Neural crest cell (in vitro differentiated cells): ENCODE measurements at places on chromosomes 2 and 18. TPM values are rescaled to one million over a fixed set of nuclear protein-coding genes. Genes with fewer than 3 reads are reported as not detected.
A peak's percentile ranks its signal among the peaks of the same experiment; 100 is the strongest.

- H3K27me3 ChIP-seq, result peaks cover 46% of the 10 kb centered on the region
- H3K4me1 ChIP-seq, result peaks cover 10% of the 10 kb centered on the region
- H3K27ac ChIP-seq, result peak within 1 kb of the TSS; percentile 51
- H3K4me3 ChIP-seq, result peak within 1 kb of the TSS; percentile 89
These were observed at the start of gene ANXA4 for GRCh38 chr2:69741575-69742321. Gene ANXA4 (plus strand): TSS chr2:69742134. CDS start chr2:69781566, 39,432 bp downstream.

- H3K36me3 ChIP-seq, result peaks cover 28% of the 10 kb centered on the region
- H3K4me1 ChIP-seq, result no peaks in the 10 kb centered on the region
- DNase-seq, result no peak
- no peaks in the 10 kb centered on the region for H3K27me3 ChIP-seq
These were observed 50.5 kb downstream of the SEPTIN10 start for GRCh38 chr2:109563288-109563687.

CYP1B1 gene
- total RNA-seq, result 16.4 and 17.5 TPM in 2 replicates

UGT1A5 gene
- not detected in 2 replicates for total RNA-seq
